ENCODE measurements at places on chromosomes 2 and 18.

GRCh38 chr18:38241736-38242135, 676.1 kb upstream of the CELF4 start:
- H3K4me1 ChIP-seq, result no peaks in the 10 kb centered on the region
- H3K4me3 ChIP-seq, result no peak overlapping the region
- H3K36me3 ChIP-seq, result no peaks in the 10 kb centered on the region

- no peak for DNase-seq
- no peaks in the 10 kb centered on the region for H3K4me1 ChIP-seq
- H3K27ac ChIP-seq, result no peak overlapping the region
- H3K27me3 ChIP-seq, result no peaks in the 10 kb centered on the region
- peaks cover 40% of the 10 kb centered on the region for H3K36me3 ChIP-seq
Measured at GRCh38 chr2:186675380-186675779, 18.5 kb upstream of the FAM171B start.

DNA sequence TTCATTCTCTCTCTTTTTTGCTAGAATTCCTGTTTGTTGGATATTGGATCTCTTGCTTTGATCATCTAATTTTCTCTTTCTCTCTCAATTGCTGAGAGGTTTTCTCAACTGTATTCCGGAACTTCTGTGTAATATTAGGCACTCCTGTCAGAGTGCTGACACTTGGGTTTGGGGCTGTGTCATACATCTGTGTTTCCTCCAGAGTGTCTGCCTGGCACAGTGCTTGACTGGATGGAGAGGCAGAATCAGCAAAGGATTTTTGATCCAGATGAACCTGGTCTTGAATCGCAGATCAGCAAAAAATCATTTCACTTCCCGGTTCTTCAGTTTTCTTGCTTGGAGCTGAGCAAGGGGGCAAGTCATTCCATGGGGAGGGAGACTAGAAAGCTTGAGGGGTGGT, 87.7 kb upstream of the CXCR4 start:
- H3K27ac ChIP-seq, result no peak overlapping the region
- no peaks in the 10 kb centered on the region for H3K36me3 ChIP-seq
- H3K27me3 ChIP-seq, result no peaks in the 10 kb centered on the region
- DNase-seq, result no peak
- no peak overlapping the region for H3K4me3 ChIP-seq
- peaks cover 13% of the 10 kb centered on the region for H3K4me1 ChIP-seq

GRCh38 chr2:161170958-161171932, 11.0 kb downstream of the TANK start:
- H3K27ac ChIP-seq, result no peak overlapping the region
- peaks cover 27% of the 10 kb centered on the region for H3K36me3 ChIP-seq
- H3K4me3 ChIP-seq, result no peak overlapping the region
- peaks cover 24% of the 10 kb centered on the region for H3K4me1 ChIP-seq
- no peaks in the 10 kb centered on the region for H3K27me3 ChIP-seq

DNA sequence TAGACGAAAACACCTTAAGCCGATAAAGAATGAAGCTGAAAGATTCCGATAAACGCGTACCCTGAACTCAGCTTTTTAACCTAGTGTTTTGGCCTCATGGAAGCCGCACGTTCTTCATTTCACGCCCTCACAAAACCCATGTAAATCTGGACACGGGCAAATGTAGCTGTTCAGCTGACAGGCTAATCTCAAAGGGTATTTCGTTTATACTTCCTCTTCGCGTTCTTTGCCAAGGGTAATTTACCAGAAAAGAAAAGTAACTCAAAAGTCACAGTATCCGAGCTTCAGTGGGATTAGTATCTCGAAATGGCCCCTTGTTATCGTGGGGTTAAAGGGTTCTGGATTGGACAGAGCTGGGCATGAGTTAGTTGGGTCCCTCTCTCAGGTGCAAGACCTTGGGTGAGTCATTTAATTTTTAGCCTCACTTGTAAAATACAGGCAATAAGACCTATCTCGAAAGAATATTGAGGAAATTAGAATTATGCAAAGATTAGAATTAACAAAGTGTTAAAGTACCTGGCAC, 22.0 kb upstream of the STPG4 start:
- peak overlapping the region; percentile 94 for H3K4me3 ChIP-seq
- H3K4me1 ChIP-seq, result peaks cover 15% of the 10 kb centered on the region
- no peaks in the 10 kb centered on the region for H3K27me3 ChIP-seq
- peak overlapping the region; percentile 100 for H3K27ac ChIP-seq
- no peaks in the 10 kb centered on the region for H3K36me3 ChIP-seq

DNA sequence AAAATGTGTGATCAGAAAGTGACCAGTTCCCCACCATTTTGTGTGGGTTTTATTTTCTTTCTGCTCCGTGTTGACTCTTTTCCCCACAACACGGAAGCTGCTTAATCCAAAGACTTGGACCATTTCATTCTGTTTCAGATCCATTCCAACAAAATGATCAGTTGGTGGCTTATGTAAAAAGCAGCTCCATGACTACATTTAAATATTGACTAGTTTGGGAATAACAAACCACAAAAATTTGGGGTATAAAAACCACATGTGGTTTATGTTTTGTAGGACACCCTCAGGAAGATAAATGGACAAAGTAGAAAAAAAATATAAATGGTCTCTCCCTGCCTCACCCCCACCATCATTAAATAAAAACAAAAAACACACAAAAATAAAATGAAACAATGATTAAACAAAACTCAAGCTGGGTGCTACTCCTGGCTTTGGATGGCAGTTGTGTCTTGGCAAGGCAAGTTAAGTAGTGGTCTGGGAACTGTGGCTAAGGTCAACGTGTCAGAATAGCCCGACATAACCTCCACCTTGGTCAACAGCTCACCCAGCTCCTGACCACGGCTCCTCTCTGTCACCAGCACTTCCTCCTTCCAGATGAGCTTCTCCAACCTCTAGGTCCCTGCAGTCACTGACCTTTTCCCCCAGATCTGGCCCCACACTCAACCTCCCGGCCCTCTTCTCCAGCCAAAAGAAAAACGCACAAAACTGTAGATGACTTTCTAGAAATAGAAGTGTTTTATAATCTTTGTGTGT, 12.8 kb upstream of the WIPF1 start:
- H3K36me3 ChIP-seq, result peaks cover 26% of the 10 kb centered on the region
- peak overlapping the region; percentile 74 for H3K27ac ChIP-seq
- H3K4me3 ChIP-seq, result no peak overlapping the region
- DNase-seq, result no peak
- H3K4me1 ChIP-seq, result peaks cover 56% of the 10 kb centered on the region

Measured in CD4-positive, alpha-beta T cell (primary cell).